ENCODE measurements at places on chromosomes 3 and 15.

DNA sequence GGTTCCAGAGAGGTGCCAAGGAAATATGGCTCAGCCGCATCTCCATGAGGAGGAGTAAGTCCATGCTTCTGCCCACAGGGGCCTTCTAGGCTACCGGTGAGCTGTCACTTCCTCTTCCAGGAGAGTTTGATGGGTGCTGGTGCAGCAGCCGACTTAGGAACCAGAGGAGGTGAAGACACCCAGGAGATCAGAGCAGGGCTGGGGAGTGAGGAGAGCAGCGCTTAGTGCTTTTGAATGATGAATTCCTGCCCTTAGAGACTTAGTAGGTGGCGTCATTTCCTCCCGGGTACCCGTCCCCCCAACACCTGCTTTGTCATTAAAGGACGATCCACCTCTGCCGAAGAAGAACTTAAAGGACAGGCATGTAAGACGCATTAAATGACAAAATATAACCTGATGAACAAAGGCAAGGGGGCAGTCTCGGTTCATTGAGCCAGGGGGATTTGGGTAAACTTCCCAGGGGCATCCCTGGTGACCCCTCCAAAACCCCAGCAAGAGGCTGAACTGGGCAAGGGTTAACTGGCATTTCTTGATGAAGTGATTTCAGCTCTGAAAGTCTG is 67.6 kb downstream of the HES1 start:
- no peak for DNase-seq

DNA sequence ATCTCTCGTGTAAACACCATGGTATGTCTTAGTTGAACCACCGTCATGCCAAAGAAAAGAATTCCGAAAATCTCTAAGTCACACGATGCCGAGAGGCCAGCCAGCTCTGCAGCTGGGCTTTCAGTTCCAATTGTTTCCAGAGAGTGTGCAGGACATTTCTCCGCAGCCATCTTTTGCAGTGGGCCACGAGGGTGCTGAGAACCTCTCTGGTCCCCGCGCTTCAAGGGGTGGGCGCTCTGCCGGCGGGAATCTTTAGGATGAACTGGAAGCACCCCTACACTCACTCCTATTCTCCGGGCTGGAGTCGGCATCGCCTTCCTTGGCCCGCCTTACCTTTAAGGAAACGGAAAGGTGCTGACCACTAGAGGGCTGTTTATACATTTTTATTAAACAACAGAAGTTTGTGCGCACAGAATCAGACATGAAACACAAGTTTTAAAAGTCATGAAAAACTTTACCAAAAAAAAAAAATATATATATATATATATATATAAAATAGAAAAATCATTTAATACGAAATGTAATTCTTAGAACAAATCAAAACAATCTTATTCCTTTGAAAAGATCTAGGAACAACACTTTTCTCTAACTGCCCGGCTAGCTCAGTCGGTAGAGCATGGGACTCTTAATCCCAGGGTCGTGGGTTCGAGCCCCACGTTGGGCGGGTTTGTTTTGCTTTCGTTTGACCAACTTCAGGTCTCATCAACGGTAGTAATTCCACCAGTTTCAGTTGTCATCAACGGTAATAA is 12.5 kb upstream of the MORF4L1 start:
- peak; percentile 78 for DNase-seq

GRCh38 chr3:38137615-38138348 is 679 bp upstream of the MYD88 start:
- DNase-seq: no peak

DNA sequence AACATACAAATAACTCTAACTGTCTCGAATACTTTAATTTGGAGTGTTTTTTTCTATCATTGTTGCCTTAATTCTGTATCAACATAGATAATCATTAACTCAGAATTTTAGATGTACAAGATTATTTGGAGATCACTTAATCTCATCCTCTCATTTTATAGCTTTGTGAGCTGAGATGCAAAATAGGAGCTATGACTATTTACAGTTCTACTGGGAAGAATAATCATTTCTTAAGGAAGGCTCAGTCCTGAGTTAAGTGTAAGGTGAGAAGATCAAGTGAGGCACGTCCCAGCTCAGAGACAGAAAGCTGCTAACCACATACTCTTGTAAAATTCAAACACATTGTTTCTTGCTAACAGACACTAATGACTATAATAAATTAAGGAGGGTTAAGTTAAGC is 66.2 kb downstream of the CCDC54 start:
- no peak for DNase-seq

GRCh38 chr15:68525815-68526214 is 53.0 kb upstream of the CORO2B start:
- DNase-seq: no peak

GRCh38 chr3:152190636-152191183 is 78.0 kb upstream of the MBNL1 start:
- DNase-seq: no peak

- no peak for DNase-seq
These were observed 28.4 kb downstream of the OXSM start for GRCh38 chr3:25818335-25818734.

DNA sequence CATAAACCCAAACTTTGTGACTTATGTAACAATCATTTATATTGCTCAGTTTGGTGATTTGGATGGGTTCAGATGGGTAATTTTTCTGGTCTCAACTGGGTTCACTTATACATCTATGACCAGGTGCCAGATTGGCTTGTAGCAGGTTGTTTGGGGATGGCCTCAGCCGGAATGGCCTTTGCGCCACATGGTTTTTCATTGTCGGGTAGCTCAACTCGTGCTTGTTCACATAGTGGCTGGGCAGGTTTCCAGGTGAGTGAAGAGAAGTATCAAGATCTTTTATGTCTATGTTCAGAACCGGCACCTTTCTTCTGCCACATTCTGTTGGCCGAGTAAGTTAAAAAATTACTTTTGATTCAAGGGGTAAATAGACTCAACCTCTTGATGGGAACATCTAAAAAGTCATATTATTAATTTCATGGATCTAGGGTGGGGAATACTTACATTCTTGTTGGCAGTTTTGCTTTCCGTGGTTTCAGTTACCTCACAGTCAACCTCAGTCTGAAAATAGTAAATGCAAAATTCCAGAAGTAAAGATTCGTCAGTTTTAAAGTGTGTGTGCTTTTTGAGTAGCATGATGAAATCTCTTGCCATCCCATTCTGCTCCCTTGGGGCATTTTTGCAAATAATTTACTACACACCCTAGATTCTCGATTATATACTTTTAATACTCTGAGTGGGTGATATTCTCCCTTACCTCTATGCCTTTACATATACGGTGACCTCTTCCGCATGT is 745.7 kb upstream of the CCDC54 start:
- DNase-seq: no peak

GRCh38 chr3:104738271-104738670 is 628.4 kb upstream of the ALCAM start:
- no peak for DNase-seq

GRCh38 chr3:150611666-150612065 is 8.5 kb downstream of the SELENOT start:
- no peak for DNase-seq

DNA sequence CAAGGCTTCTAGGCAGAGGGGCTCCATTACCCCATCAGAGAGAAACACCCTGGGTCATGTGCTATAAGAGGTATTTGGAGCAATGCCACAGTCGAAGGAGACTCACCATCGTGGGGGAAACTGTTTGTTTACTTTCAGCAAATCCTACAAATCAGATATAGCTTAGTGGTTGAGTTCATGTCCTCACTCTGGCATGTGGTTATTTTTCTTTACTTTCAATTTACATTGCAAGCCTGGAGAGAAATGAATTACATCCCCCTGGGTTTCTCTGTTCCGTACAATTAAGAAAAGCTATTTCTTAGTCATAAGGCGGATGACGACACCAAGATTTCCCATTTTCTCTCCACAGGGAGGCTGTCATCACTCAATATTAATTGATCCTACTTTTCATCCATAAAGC is 36.9 kb downstream of the RFTN1 start:
- no peak for DNase-seq

DNA sequence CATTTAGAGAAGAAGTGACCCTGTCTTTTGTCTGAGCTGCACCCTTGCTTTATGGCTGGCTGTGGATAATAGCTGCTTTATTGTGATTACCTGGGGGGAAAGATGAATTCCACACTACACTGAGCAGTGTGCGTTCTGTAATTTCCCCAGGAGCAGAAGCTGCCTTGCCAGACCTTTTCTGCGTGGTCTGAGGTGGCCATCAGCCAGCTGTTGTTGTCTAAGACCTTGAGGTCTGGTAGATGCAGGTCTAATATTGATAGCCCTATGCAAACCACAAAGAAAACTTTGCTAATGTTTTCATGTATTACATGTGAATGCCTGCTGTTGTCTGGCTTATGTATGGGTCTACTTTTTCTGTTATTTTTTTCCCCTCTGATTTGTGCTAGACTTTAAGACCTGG is 144.6 kb downstream of the THSD4 start:
- no peak for DNase-seq

DNA sequence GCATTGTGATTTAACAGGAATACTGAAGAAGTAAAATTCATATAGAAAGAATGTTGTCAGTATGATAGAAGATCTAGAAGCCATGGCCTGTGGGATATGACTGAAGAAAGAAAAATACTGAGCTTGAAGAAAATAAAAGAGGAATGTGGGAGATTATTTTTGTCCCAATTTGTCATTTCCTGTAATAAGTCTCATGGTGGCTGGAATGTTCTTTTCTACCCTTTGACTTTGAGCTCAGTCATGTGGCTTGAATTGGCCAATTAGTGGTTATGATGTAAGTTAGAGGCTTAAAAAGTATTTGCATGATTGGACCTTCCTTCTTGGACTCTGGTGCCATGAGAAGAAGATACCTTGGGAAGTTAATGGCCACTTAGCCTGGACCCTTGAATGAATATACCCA is 14.1 kb downstream of the APH1B start:
- no peak for DNase-seq

DNA sequence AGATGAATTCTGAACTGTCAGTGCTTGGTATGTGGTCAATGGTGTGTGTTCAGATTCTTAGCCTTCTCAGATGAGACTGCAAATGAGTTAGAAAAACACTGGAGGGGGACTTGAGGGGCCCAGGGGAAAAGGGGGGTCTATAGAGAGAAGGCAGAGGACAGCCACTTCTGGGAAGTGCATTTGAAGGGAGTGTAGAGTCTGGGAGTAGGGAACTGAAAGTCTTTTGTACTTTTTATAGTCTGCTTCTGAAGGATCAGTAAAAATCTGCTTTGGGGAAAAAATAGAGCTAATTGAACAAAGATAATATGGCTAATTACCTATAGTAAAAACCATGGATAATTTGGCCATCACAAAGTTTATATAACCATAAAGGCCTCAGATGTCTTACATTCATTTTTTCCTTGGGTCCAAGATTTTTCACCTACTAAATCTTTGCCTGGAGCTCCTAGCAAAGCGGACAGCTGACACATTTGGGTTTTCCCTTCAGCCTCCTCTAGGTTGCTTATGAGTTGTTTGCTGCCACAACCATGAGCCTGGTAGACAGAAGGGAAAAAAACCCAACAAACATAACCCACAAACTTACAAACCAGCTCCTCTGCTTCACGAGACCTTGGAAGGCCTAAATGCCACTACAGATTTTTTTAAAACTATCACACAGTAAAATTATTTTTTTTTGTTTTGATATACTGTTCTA is 48.8 kb downstream of the CD86 start:
- DNase-seq: no peak

DNA sequence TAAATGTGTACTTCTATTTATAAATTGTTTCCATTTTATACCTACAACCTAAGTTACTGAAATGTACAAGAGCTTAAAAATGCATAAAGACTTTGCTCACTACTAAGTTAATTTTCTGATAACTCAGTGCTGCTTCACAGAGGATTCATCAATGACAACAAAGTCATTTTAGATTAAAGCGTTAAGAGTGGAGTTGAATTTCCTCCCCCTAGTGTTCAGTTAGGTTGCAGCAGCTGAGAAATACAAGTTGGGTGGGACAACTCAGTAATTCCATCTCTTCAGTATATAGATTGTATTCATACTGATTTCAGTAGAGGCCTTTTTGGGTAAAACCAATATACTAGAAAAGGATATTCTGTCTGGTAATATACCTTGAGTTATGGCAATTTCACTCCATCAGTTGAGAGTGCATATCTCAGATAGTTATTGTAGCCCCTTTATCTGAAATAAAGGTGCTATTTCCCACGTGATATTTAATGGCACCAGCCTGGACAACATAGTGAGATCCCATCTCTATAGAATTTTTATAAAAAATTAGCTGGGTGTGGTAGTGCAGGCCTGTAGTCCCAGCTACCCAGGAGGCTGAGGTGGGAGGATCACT is 6.9 kb upstream of the RPL35A start:
- DNase-seq: no peak

- no peak for DNase-seq
These were observed 6.0 kb upstream of the LIPH start for GRCh38 chr3:185558395-185558794.

- DNase-seq: no peak
These were observed 38.7 kb downstream of the TIGIT start for GRCh38 chr3:114332342-114333179.

- DNase-seq: no peak
These were observed 30.4 kb upstream of the RARRES1 start for GRCh38 chr3:158762701-158763100.

DNA sequence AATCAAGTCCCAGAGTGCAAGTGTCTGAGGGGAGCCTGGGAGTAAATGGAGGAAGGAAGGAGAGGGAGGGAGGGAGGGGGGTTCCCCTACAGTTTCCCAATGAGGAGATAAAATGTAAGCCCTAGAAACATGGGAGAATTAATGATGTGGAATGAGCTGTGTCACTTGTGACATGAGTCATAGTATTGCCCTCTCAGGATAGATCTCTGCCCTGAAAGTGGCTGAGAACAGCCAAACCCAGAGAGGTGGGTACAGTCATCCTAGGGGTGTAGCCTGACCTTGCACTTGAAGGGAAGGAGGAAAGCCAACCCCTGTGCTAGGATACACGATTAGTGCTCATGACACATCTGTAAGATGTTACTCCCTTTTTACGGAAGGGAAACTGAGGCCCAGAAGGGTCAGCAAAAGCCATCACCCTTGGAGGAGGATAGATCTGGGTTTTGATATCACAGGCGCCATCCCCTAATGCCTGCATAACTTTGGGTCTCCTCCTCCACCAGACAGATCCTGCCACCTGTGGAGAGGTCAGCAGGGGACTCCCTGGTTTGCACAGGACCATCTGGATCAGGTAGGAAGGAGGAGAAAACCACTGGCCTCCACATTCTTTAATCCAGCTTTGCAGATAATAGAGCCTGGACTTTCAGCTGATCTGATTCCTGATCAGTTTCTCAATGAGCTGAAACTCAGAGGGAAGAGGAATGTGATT is 23.1 kb upstream of the USP3 start:
- DNase-seq: no peak

- no peak for DNase-seq
These were observed 91.5 kb upstream of the ADAMTS17 start for GRCh38 chr15:100433304-100433703.

- DNase-seq: no peak
These were observed 95.4 kb downstream of the HMG20A start for GRCh38 chr15:77516076-77516475.

- no peak for DNase-seq
These were observed 50.2 kb downstream of the HHLA2 start for GRCh38 chr3:108346301-108347227.

Measured in NCI-H460 (cell line).